EH (cell line): ENCODE measurements at places on chromosomes 11 and 22.

DNA sequence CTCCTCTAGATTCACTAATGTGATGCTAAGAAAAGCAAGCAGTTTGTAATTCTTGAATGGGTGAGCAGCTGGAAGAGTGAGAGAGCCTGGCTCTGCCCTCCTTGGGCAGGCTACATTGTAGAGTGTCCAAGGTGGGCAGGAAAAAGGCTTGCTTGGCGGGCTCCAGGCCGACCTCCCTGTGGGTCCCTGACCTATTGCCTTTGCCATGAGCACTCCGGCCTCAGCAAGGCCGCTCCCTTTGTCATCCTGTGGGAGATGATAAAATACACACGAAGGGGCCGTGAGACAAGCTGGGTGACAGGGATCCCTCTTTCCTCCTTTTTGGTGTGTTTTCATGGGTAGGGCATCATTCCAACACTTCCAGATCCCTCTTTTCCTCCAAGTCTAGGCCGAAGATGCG, 41.8 kb downstream of the TIMP3 start:
- DNase-seq, result no peak

DNA sequence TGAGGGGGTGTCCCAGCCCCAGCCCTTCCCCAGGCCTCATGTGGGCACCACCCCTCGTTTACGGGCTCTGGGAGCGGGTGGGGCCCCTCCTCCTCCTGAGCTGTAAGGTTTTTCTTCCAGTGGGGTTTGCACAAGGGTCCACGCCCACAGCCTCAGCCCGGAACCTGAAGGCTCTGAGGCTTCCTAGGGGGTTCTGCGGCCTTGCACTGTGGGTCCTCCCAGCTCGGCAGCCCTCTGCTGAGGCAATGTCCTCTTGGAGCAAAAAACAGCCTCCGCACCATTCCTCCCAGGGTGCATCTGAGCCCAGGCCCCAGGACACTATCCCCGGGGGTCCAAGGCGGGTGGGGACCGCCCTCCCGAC, 14.1 kb downstream of the H19 start:
- no peak for DNase-seq

GRCh38 chr22:25654676-25655075, 87.3 kb upstream of the MYO18B start:
- DNase-seq, result no peak

GRCh38 chr22:35539910-35540594, 579 bp upstream of the RASD2 start:
- peak; percentile 73 for DNase-seq

DNA sequence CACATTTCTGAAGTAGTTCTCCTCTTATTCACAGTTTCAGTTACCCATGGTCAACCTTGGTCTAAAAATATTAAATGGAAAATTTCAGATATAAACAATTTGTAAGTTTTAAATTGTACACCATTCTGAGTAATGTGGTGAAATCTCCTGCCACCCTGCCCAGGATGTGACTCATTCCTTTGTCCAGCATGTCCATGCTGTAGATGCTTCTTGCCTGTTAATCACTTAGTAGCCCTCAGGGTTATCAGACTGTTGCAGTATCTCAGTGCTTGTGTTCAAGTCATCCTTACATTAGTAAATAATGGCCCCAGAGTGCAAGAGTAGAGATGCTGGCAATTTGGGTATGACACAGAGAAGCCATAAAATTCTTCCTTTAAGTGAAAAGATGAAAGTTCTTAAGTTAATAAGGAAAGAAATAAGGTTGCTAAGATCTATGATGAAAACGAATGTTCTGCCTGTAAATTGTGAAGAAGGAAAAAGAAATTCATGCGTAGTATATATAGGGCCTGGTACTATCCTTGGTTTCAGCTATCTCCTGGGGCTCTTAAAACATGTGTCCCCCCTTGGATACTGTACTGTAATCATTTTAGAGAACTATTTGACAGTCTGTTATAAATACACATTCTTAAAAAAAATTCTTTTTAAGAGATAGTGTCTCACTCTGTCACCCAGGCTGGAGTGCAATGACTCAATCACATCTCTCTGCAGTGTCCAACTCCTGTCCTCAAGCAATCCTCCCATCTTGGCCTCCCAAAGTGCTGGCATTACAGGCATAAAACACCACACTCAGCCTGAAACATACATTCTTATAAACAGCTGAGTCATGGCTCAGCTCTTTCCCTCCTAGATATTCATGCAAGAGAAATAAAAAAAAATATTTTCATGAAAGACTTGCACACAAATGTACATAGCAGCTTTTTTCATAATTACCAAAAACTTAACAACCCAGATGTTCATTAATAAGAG, 31.3 kb downstream of the MTNR1B start:
- DNase-seq, result peak; percentile 96

- DNase-seq, result no peak
These were observed 9.9 kb upstream of the APOBEC3A start for GRCh38 chr22:38947321-38948140.

DNA sequence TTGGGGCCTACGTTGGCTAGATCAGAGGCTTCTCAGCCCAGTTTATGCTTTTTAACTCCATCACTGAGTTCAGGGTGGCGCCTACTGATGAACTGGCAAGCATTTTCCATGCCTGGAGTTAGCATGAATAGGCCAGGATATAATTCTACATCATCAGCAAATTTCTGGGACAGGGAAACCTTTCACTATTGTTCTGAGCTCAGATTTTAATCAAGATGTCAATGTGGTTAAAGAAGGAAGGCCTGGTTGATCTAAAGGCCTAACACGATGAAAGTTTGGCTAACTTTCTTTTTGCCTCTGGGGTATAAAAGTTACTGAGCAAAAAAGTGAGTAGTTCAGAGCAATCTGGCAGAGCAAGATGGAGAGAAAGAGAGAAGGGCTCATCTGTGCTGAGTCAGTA, 21.7 kb upstream of the IFITM3 start:
- DNase-seq, result no peak
